ENCODE measurements at places on chromosomes 2 and 18. TPM values are rescaled to one million over a fixed set of nuclear protein-coding genes. Genes with fewer than 3 reads are reported as not detected.

The FAM110C gene
- total RNA-seq, result 0.43 TPM

The PSMA8 gene
- total RNA-seq, result not detected

The NOTO gene
- total RNA-seq, result not detected

The CCDC121 gene
- 8.0 TPM for total RNA-seq

DNA sequence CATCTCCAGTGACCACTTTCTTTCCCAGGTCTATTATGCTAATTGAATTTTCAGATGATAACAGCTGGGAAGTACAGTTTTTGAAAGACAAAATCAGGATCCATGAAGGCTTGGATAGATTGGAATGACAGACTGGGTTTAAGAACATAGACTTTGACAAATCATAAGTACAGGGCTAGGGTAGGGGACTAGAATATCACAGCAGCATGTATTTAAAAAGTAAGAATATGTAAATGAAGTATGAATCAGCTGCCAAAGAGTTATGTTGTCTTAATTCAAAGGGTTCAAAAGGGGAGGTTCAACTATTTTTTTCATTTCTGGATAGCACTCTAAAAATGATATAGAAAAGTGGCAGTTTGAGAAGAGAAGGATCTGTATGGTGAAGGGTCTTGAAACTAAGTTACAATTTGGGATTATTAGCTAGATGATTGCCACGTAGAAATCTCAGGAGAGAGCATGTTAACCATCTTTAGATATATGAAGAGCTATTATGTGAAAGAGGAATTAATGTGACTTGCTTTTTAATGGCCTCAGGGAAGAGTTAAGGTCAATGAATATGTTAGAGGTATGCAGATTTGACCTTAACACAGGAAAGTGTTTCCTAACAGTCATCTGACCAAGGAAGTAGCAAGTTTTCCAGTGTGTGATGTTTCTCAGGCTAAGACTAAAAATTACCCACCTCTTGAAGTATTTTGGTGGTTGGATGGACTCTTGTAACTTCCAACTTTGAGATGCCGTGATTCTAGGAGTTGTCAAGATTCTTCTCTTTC lies 81.7 kb downstream of the TMEM185B start:
- DNase-seq, result no peak

DNA sequence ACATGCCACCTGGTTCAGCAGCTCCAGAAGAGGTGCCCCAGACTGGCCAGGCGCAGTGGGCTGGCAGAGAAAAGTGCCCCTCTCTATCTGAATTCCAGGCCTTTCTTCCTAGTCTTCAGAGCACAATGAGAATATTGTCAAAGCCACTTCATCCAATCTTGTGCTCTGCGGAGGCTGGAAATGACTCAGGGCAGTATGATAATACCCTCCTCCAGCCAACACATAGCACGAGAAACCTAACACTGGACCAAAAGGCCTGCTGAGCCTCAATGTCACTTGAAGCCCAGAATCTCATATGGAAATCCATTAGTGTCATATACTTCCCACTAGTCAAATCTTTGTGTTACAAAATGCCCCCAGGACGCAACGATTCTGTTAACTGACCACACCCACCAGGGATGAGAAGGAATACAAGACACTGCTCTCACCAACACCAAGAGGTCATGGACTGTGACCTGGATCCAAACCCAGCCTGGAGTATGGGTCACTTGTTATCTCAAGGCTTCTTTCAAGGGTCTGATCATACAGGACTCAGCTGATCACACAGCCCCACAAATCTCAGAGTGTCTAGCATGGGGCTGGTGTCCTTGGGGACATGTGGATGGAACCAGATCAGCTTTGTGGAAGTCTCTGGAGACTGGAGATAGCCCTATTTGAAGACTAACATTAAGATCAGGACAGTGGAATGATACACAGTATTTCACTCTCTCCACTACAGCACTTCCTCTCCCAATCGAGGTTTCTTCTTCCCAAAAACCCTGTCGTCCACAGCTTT lies 10.1 kb downstream of the KIF3C start:
- DNase-seq, result no peak

GRCh38 chr2:19503915-19504314 lies 145.5 kb upstream of the OSR1 start:
- no peak for DNase-seq

The ZC3H8 gene
- total RNA-seq, result 0.11 TPM

- DNase-seq, result no peak
Observed at GRCh38 chr2:32844253-32844652, 102.5 kb upstream of the LTBP1 start.

DNA sequence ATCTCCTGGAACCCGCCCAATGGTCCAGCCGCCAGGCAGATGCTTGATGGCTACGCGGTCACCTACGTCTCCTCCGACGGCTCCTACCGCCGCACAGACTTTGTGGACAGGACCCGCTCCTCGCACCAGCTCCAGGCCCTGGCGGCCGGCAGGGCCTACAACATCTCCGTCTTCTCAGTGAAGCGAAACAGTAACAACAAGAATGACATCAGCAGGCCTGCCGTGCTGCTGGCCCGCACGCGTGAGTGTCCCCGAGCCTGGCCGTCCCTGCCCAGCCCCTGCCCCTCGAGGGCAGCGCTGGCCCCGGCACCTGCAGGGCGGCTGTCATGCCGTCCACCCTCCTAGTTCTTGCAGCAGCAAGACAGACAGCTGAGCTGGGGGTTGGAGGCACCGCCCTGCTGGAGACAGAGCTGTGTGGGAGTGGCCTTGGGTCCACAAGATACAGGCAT lies 36.7 kb downstream of the MTERF4 start:
- DNase-seq, result no peak

DNA sequence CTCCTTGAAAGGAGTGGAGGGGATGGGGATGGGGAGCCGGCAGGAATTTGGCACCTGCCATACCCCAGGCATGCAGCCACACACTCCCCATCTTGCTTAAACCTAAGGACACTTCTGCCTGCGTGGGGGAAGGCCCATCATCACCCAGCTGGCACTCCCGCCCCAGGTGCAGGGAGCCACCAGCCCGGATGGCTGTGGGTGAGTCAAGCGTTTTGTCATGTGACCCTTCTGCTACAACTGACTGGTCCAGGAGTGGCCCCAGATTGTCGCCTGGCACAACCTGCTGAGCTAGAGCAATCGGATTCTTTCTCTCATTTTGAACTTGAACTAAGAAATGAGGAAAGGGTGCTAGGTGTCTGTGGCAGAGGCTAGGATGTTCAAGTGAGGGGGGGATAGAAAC lies 61.3 kb downstream of the TSN start:
- no peak for DNase-seq

- DNase-seq, result no peak
Observed at GRCh38 chr2:66772618-66773017, 337.7 kb downstream of the MEIS1 start.

The MPV17 gene
- 239 TPM for total RNA-seq

DNA sequence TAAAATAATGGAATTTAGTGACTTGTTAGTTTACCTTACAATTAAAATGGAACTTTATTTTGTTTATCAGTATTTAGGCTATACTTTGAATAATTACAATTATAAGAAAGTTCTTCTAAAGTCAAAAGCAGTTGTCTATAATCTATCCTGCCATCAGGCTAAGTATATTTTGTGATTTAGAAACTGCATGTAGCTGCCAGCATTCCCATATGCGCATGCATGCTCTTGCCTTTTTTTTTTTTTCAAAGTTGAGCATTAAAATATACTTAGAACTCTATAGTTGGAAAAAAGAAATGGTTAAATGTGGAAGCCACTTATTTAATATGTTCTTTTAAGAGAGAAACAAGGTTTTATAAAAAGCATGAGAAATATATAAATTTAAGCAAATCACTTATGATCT lies 99.0 kb downstream of the ARHGEF33 start:
- no peak for DNase-seq

DNA sequence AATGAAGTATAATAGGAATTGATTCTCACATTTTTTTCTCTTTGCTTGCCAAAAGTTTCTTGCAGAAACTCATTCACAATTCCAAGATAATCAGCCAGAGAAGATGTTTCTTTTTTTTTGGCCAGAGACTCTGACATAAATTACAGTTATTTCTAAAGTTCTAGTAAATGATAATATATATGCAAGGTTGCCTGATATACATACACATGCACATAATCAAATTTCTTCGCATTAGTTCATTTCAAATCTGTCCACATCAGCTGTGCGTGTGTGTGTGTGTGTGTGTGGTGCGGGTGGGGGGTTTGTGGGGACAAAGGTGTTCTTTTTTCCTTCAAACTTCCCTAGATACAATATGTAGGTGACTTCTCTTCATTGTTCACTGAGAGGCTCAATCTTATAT lies 33.2 kb downstream of the OSGEPL1 start:
- DNase-seq, result no peak

- DNase-seq, result no peak
Observed at GRCh38 chr18:62912885-62913284, 197.5 kb downstream of the PHLPP1 start.

DNA sequence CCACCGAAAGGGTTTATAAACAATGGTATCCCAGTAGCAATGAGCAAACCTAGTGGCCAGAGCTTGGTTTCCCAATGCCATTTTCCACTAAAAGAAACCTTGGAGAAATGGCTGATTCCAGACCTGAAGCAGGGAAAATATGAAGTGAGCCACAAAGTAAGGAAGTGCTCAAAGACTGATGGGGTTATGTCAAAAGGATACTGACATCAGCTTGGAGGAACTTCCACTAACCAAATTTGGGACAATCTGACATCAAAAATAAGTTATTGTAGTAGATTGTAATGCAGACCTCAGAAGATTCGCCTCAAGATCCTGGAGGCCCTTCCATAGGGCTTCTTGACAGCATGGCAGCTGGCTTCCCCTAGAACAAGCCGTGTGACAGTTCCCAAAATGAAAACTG lies 79.4 kb upstream of the SP3 start:
- no peak for DNase-seq

The COL4A3 gene
- 1.1 TPM for total RNA-seq

- no peak for DNase-seq
Observed at GRCh38 chr2:127293386-127293747, 577 bp downstream of the ERCC3 start.

GRCh38 chr2:133941666-133942065 lies 312.2 kb upstream of the MGAT5 start:
- no peak for DNase-seq

DNA sequence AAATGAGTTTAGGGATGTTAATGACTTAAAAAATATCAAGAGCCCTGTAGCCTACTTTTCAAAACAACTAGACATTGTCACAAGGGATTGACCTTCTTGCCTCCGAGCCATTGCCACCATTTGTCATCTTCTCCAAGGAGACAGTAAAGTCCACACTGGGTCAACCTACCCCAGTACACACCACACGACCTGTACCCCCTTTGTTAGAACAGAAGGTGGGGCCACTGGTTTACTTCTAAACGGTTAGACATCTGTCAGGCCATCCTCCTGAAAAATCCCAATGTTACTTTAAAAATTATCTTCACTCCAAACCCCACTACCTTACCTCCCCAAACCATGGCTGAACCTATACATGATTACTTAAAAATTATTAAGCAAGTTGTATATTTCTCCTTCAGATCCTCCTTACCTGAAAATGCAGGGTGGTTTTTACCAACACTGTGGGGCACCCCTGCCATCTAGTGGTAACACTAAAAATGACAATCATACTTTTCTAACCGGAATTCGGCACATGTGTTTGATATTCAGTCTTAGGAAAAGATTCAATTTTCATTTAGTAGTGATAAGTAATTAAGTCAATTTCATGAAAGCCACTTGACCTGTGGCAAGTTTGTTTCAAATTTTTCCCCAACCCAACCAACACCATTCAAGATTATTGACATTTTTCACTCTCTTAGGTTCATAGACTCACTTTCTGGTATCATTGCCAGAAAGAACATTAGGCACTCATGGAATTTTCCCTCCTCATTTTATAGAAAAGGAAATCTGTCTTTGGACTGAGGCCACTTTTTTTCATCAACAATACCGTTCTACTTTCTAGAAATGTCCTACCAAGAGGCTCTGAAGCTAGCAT lies 265.3 kb upstream of the PKDCC start:
- DNase-seq, result no peak

DNA sequence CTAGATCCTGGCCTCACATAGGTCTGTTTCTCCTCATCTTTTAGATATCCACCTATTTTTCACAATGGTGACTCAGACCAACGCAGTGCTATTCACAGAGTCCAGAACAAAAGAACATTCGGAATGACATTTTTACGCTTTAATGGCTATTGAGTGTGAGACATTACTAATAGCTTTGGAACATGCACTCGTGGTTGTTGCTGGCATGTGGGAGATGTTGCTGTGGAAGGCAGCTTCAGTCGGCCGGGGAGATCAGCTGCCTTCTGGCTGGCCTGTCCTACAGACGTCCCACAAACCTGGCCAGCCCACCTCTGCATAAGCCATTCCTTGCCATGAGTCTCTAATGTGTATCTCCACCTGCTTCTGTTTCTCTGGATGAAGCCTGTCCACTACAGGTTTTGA lies 3.4 kb downstream of the MBP start:
- no peak for DNase-seq

GRCh38 chr2:214156971-214157370 lies 253.9 kb upstream of the VWC2L start:
- DNase-seq, result no peak

DNA sequence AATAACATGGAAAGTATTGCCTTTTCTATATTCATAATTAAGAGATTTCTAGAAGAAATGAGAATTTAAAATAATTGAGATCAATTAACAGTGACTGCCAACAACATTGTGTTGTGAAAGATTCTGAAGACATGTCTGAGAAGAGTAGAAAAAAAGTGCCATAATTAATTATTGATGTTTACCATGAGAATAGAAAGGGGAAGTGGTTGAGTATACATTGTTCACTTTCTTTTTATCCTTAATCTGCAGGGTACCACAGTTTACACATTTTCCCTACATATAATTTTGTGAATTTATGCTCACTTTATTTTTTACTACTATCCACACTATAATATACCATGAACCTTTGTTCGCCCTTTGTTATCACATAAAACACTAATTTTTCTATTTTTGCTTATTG lies 47.1 kb upstream of the UBE2E3 start:
- no peak for DNase-seq

GRCh38 chr2:192473331-192473730 lies 278.6 kb upstream of the TMEFF2 start:
- DNase-seq, result no peak

GRCh38 chr2:29117636-29118303 lies 2.6 kb downstream of the CLIP4 start:
- no peak for DNase-seq

The ACVR1C gene
- total RNA-seq, result not detected

The DCDC2C gene
- 2.4 TPM for total RNA-seq

- no peak for DNase-seq
Observed at GRCh38 chr2:33022395-33022985, 75.7 kb downstream of the LTBP1 start.

- no peak for DNase-seq
Observed at GRCh38 chr18:54094474-54094873, 130.0 kb downstream of the MBD2 start.

GRCh38 chr18:64888956-64889355 lies 740.1 kb upstream of the LINC00305 start:
- DNase-seq, result no peak

- no peak for DNase-seq
Observed at GRCh38 chr2:110804915-110805314, 72.5 kb downstream of the ACOXL start.

The ZSWIM2 gene
- not detected for total RNA-seq

- DNase-seq, result no peak
Observed at GRCh38 chr2:69545477-69545932, 98.0 kb downstream of the AAK1 start.

GRCh38 chr2:73408198-73408597 lies 22.6 kb downstream of the ALMS1 start:
- DNase-seq, result no peak

- no peak for DNase-seq
Observed at GRCh38 chr2:239388236-239389151, 12.3 kb downstream of the HDAC4 start.

GRCh38 chr2:86598966-86599365 lies 24.7 kb downstream of the RNF103 start:
- DNase-seq, result no peak

The NXPH2 gene
- not detected for total RNA-seq

GRCh38 chr2:128584296-128584890 lies 265.7 kb upstream of the HS6ST1 start:
- DNase-seq, result no peak

Data from ascending aorta (tissue), 2 donors.